Effector CD8-positive, alpha-beta T cell (primary cell): ENCODE measurements at places on chromosomes 6 and 20.
A peak's percentile ranks its signal among the peaks of the same experiment; 100 is the strongest.

GRCh38 chr20:8020314-8021079, 936 bp upstream of the TMX4 start:
- DNase-seq = no peak

DNA sequence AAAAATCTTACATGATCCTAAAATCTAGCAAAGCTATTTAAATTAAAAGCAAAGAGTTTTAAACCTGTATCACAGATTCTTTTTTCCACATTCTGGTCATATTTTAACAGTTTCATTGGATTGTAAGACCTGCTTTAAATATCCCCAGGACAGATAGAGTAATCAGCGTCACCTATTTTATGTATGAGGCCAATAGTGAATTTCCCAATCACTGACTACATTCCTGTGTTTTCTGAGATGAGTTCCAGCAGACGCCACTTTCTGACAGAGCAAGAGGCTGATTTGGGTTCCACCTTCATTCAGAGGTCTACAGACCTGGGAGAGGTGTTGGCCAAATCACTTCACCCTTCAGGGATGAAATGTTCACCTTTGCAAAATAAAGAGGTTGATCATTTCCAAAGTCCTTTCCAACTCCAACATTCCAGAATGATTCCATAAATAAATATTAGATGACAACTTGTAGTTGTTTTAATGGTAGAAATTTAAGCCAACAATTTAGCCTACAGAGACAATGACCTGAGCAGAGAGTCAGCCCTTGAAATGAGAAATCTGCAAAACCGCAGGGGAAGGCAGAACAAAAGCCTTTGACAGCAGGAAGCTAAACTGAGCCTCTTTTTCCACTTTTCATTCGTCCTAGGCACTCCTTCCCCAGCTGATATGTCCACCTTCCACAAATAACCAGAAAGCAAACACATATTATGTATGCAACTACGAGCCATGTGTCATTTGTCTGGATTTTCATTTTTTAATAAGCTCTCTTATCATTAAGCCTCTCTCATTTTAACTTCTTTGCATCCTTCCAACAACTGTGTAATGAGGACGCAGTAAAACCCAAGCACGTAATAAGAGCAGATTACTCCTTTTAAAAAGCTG, 105.2 kb downstream of the TFAP2A start:
- no peak for DNase-seq

GRCh38 chr6:107304421-107305025, 154.8 kb downstream of the PDSS2 start:
- no peak for DNase-seq

DNA sequence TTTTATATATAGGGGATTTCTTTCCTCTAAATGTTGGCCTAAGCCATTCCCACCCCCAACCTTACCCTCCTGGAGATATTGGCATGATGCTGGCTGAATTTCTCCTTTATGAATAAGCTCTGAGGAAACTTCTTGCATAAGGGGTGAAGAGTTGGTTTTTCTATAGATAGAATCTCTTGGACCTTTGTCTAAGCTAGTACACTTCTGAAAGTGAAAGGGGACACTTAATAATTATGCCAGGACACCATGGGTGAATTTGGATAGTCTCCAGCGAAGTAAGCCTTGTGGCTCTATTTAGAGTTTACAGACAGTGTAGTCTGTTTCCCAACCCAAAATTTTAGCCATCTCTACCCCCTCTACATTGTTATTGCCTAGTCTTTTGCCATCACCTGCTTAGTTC, 27.1 kb upstream of the FABP7 start:
- DNase-seq = no peak

DNA sequence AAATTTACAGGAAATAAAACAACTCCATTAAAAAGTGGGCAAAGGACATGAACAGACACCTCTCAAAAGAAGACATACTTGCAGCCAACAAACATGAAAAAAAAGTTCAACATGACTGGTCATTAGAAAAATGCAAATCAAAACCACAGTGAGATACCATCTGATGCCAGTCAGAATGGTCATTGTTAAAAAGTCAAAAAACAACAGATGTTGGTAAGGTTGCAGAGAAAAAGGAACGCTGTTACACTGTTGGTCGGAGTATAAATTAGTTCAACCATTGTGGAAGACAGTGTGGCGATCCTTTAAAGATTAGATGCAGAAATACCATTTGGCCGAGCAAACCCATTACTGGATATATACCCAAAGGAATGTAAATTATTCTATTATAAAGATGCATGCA, 858.0 kb upstream of the FLRT3 start:
- DNase-seq = no peak

DNA sequence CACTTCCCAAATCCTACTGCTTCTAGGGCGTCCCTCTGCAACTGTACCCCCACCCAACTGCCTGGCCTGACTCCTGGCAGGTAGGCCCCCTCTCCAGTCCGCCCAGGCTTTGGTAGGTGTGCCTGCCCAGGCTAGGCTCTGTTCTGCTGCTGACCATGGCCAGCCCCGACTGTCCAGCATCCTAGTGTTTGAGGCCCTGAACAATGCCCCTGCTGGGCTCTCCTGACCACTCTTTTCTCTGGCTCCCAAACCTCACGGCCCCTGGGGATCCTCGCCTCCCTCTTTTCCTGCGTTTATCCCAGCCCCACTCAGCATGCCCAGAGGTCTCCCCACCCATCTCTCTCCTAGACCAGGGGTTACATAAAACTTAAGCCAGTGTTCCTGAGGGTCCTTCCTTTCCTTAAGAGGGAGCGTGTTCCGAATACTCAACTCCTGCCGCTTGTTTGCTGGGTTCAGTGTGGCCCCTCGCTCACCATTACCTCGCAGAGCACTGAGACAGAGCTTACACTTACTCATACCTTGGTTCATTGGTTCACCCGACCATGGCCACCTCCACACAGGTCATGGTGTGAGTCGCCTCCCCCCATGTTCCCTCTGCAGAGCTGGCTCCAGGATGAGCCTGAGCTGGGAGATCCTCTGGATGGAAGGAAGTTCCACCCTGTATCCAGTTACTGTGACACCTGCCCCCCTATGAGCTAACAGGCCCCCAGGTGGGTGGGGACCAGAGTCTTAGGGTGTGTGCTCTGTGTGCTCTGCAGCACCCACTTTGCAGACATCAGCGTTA, 21.0 kb upstream of the MYT1 start:
- no peak for DNase-seq

DNA sequence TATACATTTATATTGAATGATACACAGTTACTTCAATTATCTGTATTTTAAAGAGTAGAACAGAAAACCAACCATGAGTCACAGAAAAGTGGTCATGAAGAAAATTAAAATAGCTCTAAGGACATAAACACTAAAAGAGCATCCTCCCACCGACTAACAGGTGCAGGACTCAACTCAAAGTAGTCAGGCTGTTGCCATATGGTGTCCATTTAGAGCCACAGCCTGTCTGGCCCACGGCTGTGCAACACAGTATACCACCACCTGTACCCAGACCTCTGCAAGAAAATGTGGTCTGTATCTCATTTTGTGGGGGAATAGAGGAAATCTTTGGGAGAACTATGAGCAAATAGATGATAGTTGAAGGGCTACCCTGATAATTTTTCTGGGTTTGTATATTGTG, 449.8 kb upstream of the RNF217 start:
- DNase-seq = no peak

- DNase-seq = no peak
Observed at GRCh38 chr20:38063911-38064530, 30.5 kb downstream of the RPRD1B start.

DNA sequence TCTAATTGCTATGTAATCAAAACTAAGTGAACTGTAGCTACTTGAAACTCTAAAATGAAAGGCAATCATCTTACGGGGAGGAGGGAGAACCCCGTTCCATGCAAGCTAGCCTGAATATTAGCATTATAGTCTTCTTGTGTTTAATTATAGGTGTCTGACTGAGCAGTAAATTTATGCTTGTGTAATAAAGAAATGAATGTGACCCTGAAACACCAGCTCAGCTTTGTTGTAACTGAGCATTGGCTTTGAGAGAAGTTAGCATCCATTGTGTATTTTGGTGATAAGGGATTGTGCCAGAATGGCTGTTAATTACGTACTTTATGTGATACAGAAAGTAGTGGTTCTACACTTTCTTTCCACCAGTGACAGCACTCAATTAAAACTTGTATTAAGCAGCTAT, 86.9 kb downstream of the QKI start:
- no peak for DNase-seq

DNA sequence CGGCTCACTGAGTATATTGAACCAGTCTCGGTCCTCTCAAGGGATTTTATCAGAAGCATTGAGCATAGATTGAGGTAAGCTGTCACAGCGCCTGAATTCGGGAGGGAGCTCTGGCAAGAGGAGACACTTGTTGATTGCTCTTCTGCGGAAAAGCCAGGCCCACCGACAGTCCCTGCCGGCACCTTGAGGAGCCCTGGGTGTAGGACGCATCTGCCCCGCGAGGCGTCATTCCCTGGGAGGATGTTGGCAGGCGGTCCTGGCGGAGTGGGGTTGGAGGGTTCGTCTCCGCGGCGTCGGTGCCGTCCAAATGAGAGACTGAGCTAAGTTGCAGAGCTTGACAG, 843 bp downstream of the FBXO9 start:
- DNase-seq = peak; percentile 23

DNA sequence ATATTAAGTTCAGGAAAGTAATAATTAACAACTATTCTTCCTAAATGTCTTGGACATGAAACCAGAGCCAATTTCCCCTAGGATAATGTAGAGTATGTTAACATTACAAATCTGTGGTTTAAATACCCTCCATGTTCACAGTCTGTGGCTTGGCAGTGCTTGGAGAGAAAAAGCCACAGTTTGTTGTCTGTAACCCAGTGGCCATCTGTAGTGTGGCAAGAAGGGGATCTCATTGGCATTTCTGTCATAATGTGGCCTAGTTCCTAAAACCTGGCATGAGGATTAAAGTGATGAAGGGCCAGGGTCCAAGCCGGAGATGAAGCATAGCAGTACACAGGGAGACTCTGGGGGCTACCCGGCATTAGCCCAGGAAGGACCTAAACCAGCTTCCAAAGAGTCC, 31.2 kb downstream of the SYNE1 start:
- DNase-seq = no peak

GRCh38 chr6:49110916-49111315, 352.1 kb downstream of the MMUT start:
- no peak for DNase-seq

- DNase-seq = no peak
Observed at GRCh38 chr6:161498359-161498758, 224.5 kb upstream of the AGPAT4 start.

GRCh38 chr6:131519670-131520436, 53.2 kb upstream of the ARG1 start:
- no peak for DNase-seq

DNA sequence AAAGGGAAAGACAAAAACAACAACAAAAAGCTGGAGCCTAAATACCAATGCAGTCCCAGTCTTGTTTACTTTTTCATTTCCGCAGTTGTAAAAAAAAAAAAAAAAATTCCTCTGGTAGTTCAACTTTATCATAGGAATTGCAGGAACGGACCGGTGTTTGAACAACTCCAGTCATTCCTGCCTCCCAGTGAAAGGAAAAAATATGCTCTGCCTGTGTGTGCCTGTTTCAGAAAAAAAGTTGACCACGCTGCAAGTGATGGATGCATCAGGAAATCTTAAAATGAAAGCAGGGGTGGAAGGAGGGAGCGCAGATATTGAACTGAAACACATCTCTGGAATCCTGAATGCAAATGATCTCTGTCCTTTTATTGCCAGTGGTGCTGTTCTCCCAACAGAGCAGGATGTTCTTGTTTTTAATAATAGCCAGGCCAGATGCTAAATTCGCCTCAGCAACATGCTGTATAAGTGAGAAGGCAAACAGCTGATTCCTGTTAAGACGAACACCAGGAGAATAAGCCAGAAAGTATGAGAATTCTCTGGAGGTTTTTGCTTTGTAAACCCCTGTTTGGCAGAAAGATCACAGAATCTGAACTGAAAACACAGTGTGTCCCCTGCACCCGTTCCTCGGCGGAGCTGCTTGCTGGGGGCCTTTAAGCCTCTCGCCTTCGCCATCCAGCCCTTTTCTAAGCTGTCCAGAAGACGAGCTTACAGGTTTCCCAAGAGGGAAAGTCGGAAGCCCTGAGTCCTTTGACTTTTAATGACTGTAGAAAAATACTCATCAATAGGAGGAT, 178.4 kb upstream of the SUPT3H start:
- no peak for DNase-seq

- no peak for DNase-seq
Observed at GRCh38 chr6:130933712-130934200, 106.5 kb downstream of the SMLR1 start.

DNA sequence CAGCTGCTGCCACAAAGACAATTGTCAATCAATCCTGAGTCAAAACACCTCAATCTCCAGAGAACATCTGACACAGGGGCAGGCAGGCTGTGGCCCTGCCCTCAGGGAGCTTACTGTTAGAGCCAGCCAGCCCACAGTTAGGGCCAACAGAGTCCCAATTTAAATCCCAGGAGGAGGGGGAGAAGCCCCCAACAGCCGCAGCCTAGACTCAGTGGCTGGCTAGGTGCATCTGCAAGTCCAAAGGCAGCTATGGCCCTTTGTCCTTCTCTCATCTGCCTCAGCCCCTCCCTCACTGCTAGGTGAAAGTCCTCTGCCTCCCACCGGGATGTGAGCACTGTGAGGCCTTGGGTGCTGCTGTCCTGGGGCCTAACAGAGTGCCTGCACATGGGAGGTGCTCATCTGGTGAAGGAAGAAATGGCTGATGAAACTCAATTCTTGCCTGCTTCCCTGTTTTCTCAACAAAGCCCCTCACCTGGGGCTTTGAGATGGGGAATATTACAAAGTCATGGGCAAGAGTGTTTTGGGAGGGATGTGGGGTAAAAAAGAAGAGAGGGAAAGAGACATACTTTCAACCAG, 33.7 kb upstream of the VEGFA start:
- DNase-seq = no peak

GRCh38 chr20:11702721-11703518, 214.8 kb upstream of the BTBD3 start:
- no peak for DNase-seq

DNA sequence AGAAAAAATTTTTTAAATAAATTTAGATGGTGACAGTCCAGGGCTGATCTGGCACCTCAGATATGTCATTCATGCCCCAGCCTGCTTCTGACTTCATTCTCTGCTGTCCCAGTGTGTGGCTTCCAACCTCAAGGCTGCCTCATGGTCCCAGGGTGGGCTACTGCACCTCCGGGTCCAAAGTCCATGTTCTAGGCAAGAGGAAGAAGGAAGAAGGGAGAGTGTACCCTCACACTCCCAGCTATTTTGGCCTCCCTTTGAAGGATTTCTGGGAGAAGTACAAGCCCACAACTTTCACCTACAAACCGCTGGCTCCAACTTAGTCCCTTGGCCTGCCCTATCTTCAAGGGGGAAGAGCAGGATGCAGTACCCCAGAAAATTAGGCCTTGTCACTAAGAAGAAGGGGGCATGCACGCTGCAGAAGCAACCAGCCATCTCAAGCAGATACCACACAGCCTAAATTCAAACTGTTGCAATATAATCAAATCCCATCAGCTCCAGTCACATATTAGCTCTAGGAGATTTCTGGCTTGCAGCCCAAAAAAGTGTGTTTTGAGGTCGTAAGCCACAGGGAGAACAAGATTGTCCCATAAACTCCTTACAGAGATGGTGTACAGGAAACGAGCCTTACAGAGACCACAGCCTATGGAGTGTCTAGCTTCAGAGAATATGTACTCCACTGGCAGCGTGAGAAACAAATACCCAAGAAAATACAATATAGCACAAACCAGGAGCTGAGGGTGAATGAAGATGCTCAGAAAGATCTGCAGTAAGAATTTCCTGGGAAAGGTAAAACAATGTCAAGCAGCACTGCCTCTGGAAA, 906 bp upstream of the BTN3A2 start:
- no peak for DNase-seq
